ENCODE measurements at places on chromosomes 7 and 10.

DNA sequence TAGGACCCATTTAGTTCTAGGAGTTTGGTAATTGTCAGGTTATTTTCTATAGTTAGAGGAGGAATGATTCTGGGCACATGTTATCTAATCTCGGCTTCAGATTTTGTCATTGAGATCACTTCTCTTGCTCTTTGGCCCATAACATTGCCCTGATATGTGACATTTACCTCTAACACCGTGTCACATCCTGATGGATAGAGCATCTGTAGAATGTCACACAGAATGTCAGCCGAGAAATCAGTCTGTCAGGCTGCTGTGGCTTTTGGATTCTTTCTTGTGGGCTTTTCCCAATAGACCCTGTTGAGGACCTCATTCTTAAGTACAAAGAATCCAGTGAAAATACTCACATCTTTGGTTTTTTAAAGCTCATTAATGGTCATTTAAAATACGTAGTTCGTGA is 142.4 kb downstream of the LRRC4 start:
- no peak for DNase-seq

DNA sequence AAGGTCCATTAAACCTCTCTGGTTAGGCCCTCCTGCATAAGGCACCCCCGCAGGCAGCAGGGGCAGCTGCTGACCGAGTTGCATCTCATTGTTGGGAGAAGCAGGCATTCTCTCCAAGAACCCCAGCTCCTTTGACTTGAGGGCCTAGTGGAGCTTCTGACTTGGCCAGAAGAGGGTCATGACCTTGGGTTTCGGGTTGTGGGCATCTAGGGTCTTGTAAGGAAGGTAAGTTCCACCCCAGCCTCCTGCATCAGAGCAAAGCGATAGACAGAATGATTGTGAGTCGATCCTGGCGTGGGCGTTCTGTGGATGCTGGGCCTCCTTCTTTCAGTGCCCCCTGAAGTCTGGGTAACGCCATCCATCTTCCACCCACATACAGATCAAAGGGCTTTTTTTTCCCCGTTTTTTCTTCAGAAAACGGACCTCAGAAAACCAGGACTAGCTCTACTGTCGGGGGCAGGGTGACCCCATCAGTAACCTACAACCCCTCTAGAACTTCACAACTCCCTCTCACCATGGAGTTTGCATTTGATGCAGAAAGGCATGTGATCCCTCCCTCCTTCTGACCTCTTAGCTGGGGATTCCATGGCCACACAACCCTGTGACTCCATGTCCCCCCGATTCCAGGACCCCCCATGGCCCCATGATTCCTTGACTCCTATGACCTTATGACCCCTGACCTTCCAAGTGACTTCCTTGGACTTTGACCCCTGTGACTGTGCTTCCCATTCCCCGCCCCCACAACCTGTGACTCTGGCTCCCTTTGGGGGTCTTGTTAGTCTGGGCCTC is 3.0 kb downstream of the SEMA4G start:
- DNase-seq, result no peak

DNA sequence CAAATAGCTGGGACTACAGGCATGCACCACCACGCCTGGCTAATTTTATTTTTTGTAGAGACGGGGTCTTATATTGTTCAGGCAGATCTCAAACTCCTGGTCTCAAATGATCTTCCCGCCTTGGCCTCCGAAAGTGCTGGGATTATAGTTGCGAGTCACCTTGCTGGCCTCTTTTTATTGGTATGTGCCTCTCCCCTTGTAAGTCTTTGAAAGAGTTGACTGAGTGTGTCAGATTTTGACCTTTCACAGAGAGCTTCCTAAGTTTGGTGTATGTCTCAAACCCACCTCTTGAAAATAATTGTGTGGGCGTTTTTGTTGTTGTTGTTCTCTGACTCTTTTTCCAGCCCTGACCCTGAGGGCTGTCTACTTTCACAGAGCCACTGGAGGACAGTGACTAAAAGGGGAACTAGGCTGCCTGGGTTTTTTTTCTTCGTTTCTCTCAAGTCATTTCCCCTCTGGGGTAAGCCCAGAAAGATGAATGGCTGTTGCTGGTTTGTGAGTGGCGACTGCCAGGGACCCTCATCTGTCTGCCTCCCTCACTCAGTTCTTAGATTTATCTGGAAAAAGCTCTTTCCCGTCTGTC is 262.8 kb downstream of the ZEB1 start:
- no peak for DNase-seq

DNA sequence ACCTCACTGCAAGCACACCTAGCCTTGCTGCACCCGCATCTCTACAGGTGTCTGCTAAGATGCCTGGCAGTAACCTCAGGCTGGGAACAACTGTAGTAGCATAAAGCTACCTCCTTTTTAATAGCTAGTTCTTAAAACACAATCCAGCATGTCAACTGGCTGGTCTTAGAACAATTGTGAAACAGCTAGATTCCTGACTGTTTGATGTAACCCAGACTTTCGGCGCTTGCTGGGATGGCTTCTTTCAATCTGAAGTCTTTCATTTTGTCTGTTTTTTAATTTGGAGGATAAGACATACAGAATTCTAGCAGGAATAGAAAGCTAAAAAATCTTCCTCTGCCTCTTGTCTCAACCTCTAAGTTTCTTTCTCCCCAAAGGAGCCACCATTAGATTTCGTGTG is 59.8 kb downstream of the GSDME start:
- DNase-seq, result no peak

DNA sequence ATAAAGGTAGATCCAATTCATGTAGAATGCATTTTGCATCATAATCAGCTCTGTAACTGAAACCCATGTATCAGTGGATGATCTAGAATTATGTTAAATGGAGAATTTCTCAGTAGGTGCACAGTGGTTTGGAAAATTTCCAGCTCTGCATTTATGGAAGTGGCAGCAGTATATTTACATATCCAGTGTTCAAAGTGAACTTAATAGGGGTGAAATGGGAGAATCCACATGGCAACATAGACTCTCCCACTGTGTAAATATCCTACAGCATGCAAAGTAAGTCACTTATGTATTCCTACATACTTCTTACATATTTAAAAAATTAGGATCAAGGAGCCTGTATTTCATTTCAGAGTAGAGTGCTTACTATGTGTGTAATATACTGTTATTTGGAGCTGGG is 35.3 kb downstream of the CDC14C start:
- no peak for DNase-seq

DNA sequence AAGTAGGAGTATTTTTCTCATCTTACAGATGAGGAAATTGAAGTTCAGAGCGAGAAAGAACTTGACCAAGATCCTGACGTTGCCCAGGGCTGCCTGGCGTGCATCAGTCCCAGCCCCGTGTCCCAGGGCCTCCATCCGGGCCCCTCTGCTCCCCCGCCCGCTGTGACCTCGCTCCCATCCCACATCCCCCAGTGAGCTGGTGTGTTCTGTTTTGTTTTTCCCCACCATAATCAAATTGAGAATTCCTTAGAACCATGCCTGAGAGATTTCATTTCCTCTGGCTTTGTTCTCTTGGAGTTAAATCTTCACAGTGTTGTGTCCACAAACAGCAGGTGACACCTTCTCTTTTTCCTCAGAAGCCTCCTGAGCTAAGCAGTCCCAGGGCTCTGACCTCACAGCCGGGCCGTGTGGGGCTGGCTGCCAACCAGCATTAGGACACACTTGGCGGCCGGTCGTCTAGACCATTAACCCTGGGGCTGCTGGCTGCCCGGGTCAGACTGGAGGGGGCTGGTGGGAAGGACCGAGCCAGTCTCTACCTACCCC is 44.3 kb downstream of the PFKP start:
- DNase-seq, result no peak

- DNase-seq, result no peak
These were observed 74.8 kb downstream of the CDK1 start for GRCh38 chr10:60853107-60853506.

DNA sequence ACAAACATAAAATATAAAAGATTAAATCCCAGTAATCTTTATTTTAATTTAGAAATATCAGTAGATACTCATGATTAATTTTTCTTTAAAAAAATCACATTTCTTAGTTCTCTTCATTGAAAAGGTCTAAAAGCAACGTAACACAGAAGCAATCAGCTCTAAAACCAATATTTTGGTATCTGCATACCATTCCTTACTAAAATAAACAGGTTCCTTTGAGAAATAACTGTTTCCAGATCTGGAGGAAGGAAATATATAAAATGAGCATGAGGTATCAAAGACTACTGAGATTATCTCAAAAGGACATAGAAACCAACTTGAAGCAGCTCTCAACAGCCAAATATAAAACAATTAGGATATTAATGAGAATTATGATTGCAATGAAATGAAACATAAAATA is 301.0 kb upstream of the GNAI1 start:
- DNase-seq, result no peak

DNA sequence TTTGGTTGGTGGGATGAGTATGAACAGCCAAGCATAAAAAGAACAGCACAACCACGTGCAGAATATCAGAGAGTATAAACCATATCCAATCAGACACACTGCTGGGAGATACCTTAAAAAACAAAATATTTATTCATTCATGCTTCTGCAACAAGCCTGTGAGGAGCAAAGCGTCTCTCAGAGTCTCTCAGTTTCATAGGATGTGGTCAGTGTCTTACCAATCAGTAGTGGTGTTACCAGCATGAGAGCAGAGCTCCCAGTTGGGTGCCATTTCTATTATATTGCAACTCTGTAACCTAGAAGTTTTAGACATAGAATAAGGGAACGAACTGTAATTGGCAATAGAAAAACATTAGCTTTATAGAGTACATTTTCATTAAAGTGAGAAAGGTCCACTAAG is 445.9 kb upstream of the LRRN3 start:
- no peak for DNase-seq

DNA sequence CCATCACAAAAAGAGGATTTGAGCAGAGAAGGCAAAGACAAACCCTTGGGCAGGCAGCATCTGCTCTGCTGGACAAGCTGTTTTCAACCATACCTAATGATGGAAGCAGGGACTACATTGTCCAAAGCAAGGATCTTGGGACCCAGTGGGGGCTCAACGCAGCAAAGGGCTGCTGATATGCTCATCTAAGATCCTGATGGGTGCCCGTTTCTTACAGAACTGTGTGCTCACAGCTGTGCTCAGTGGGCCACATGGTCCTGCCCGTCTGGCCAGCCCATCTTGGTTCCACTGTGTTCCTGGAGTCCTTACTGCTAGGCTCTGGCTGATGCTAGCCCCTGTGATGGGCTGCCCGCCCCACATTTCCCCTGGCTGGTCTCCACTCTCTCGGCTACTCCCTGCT is 36.1 kb downstream of the GPRIN2 start:
- DNase-seq, result no peak

DNA sequence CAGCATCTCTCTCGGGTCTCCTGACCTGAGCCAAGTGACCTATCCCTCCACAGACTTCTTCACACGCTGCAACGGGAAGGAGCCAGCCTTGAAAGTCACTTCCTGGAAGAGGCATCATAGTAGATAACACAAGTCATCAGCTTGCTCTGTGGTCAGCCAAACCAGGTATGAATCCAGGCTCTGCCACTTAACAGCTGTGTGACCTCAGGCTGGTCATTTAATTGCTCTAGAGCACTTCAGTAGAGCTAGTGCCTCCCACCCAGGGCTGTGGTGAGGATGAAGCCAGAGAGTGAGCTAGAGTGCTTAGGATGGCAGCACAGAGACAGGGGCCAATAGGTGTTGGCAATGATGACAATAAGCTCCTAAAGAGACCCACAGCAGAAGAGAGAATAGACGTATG is 247.7 kb upstream of the ZMIZ1 start:
- DNase-seq, result no peak
